NCI-H446 (cell line): ENCODE measurements at places on chromosomes 2 and 18.

GRCh38 chr2:196182439-196183171 is 11.2 kb upstream of the STK17B start:
- no peak for DNase-seq

DNA sequence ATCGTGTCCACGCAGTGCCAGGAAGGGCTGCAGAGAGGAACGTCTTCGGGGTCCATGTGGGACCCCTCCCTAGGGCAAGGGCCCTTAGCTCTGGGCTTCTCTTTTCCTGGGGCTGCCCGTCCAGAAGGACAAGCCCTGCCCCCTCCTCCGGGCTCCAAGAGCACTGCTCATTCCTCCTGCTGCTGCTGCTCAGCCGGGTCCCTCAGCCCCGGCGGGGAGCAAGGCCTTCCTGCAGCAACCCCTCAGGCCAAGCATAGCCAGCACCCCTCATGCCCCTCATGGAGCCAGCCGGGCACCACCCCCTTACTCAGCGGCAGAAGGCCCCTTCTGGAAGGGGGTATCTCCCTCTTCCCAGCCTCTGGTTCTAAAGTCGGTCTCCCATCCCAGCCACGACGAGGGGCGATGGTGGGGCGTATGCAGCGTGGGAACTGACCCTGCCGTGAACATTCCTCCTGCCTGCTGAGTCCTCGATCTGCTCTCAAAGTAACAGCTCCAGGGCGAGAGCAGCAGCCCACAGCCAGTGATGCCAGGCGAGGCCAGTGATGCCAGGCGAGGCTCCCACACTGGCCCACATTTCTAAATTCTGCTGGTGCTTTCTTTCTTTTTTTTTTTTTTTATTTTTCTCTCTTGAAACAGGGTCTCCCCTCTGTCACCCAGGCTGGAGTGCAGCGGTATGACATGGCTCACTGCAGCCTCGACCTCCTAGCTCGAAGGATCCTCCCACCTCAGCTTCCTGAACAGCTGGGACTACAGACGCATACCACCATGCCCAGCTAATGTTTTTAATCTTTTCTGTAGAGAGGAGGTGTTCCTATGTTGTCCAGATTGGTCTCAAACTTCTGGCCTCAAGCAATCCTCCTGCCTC is 99.7 kb downstream of the HDAC4 start:
- no peak for DNase-seq

GRCh38 chr2:217629347-217629746 is 373.4 kb downstream of the TNS1 start:
- no peak for DNase-seq

DNA sequence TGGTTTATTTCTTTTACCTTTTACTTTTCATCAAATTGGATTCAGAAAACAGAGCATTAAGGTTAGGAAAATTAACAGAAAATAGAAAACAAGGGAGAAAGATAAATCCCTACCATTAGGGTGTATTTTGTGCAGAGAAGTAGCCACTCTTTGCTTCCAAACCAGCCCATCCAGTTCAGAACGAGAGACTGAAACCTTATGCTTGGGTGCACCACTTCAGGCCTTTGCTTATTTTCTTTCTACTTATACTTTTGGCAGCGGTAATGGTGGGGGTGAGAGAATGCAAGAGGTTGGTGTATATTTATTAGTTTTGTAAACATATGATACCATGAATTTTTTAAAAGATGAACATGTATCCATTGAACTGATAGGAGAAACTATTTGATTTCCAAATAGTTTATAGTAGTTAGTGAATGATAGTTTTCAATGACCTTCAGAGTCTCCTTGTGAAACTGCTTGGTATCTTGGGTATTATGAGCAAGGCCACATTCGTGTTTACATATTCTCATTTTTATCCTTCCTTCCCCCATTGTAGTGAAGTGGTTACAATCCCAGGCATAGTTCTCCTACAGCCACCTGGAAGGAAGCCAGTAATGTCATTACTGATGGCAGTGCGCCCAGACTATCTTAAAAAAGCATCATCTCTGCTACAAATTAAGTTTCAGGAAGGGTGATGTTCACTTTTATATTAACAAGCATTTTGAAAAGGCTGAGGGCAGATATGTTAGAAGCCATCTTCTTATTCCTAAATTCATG is 60.8 kb downstream of the MFSD6 start:
- peak; percentile 96 for DNase-seq

DNA sequence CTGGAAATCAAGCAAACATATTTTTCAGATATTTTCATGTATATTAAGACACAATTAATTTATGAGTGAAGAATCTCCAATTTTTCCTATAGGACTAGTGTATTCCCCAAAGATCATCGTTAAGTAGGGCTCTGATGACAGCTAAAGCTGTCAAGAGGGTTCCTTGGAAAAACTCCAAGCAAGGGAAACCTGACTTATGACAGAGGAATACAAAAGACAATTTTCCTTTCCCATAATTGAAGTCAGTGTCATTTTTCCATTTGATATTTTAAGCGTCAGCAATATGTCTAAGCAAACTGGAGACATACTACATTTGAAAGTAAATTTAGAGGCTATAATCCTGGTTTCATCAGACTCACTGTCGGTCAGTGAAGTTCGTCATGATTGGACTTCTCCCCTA is 36.1 kb downstream of the RIT2 start:
- no peak for DNase-seq

DNA sequence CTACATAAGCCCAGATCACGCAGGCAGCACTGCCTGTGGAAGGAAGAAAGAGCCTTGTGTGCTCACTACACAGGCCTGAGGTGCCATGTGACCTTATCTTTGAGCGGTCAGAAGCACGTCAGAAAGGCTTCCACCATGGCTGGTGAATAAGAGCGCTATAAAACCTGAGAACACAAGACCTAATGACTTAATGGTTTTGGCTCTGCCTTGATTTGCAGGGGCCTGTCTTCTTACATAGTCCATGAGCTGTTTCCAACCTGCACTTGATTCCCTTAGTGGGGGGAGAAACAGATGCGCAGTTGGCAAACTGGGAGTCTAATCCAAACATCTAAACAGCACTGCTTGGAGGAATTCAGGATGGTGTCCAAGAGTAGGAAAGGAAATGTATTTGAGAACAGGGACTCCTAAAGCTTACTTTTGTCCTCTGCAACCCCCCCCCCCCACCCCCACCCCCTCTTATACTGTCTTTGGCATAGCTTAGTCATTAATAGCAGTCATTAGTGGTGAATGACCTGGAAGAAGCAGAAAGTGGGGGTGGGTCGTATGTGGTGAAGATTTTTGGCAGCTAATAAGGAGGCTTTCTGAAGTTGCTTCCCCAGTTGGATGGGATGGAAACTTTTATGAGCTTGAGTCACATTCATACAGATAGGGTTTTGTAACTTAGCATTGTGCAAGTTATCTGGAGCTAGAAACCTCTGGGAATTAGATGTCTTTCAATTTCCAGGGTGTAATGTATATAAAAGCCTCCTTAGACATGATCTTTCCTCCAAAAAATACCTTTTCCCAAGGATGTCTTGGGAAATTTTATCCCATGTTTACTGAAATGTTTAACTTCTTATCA is 454.1 kb downstream of the MEIS1 start:
- no peak for DNase-seq

- DNase-seq = no peak
These were observed 32.3 kb upstream of the COL6A3 start for GRCh38 chr2:237446338-237446665.

DNA sequence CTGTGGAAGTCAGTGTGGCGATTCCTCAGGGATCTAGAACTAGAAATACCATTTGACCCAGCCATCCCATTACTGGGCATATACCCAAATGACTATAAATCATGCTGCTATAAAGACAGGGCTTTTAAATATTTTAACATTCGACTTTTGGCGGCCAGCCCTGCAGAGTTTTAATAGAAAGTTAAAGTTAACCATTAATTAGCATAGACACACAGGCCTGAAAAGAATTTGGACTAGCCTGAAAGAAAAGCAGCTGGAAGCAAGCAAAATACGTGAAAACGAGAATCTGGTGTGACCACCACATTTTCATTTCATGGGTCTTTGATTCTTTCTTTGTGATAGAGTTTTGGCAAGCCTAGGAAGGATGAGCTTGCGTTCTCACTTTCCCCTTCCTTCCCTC is 184.0 kb downstream of the SCG2 start:
- DNase-seq = peak; percentile 80

- DNase-seq = peak; percentile 66
These were observed 101.7 kb downstream of the AGAP1 start for GRCh38 chr2:235595422-235596010.

DNA sequence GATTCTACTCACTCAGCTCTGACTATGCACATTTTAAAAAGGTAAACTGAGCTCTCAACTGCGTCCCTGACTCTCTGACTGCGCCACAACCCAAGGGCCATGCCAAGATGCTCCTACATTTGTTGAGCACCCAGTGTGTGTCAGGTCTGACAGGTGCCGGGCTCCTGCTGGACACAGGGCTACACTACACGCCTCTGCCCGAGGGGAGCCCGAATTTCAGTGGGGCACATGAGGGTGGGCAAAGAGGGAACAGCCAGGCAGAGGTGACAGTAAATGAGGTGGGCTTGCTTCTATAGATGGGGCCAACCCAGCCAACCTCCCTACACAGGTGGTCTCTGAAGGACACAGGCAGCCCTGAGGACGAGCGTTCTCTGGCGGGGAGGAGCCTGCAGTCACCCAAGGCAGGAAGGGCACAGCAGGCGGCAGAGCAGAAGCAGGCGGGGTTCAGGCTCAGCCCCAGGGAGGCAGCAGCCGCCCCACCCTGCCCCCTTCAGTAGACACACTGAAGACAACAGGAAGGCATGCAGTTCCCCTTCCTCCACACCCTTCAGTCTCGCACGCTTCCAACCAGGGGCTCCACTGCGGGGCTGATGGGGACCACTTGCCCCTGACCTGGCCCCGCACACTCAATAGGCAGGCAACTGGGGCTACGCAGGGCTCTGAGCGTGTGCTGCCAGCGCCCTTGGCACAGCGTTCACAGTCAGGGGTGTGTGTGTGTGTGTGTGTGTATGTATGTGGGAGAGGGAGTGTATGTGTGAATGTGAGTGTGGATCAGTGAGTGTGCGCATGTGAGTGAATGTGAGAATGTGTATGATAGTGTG is 98.4 kb downstream of the UXS1 start:
- DNase-seq = no peak

GRCh38 chr2:225765820-225766219 is 366.3 kb downstream of the NYAP2 start:
- no peak for DNase-seq

GRCh38 chr2:126986631-126987187 is 88.0 kb downstream of the TEX51 start:
- DNase-seq = no peak

GRCh38 chr18:62723666-62724281 is 8.4 kb downstream of the PHLPP1 start:
- DNase-seq = no peak

DNA sequence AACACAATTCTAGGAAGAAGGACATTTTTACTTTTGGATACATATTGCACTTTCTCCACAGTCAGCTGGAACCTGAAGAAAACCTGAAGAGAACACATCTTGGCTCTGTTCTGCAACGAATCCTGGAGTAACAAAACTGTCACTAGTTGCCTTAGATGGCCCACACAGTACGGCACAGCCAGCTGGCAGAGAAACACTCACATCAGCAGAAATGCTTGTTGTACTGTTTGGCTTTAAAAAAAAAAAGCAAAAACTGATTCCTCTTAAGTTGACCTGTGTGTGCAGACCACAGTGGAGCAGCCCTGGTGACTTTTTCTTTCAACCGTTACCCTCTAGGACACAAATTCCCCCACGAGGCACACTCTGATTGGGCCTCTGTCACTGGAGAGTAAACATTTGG is 152.3 kb upstream of the TWIST2 start:
- DNase-seq = no peak

- DNase-seq = no peak
These were observed 405.4 kb downstream of the CCDC85A start for GRCh38 chr2:56589194-56589593.

GRCh38 chr2:107990718-107991117 is 4.4 kb downstream of the SLC5A7 start:
- no peak for DNase-seq

DNA sequence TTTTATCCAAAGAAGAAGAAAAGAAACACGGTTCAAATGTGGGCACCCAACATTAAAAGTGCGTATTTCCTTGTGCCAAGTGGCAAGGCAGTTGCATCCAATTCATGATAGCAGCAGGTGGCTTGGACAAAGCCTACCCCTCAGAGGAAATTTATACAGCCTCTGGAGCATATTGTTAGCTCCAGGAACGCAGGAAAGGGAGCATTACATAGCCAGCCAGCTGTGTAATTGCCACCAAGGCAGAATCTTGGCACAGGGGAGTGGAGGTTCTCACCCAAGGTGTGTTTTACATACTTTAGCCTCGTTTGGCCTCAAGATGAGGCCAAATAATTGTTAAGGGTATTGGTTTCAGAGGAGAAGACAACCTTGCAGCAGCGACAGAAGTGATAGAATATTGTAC is 526.9 kb downstream of the TMEM182 start:
- DNase-seq = peak; percentile 32

DNA sequence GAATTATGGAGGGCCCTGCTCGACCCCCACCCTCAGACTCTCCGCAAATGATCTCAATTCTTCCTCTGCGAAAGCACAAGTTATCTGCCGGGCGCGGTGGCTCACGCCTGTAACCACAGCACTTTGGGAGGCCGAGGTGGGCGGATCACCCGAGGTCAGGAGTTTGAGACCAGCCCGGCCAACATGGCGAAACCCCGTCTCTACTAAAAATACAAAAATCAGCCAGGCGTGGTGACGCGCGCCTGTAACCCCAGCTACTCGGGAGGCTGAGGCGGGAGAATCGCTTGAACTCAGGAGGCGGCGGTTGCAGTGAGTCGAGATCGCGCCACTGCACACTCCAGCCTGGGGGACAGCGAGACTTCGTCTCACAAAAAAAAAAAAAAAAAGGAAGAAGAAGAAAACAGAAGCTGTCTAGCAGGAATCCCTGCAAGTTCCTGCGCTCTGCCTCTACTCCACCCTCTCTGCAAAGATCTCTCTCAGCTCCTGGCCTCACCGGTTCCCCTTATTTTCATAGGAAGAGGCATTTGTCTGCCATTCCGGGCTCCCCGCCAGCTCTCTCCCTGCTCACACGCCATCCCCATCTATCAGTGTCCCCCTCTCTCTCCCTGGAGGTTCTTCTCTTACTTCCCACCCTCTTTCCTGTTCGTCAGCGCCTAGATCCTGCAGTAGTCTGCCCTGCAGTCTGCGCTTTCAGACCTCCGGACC is 13.5 kb upstream of the COLEC12 start:
- no peak for DNase-seq
